ENCODE measurements at places on chromosomes 2 and 18.

DNA sequence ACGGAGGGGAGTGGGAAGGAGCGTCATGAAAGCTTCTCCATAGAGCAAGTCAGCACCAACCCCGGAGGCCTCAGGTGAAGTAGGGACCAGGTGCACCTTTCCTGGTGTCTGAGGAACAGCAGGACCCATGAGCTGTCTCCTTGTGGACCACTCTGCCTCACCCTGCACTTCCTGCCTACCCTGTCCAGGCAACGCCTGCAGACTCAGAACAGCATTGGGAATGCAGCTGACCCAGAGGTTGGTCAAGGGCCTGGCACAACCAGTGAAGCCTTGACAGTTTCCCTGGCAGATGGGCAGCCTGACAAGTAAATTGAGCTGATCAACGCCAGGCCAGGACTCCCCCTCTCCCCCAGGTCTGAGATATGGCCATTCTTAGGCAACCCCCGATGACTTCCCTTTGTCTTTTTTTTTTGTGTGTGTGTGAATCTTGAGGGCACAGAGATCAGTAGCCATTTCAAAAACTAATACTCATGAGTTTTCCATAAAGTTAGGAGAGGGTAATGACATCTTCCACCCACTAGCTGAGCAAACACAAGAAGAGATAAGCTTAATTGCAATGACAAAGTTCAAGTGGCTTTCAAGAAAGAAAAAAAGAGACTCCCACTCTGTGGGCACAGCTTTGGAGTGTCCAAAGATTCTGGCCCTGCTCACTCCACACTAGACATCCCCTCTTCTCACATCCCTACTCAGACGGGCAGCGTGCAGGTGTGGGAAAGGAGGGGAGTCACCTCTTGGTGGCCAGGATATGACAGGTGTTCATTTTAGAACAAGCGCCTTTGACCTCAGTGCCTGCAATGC is 3.5 kb upstream of the FABP1 start:
- DNase-seq: no peak

DNA sequence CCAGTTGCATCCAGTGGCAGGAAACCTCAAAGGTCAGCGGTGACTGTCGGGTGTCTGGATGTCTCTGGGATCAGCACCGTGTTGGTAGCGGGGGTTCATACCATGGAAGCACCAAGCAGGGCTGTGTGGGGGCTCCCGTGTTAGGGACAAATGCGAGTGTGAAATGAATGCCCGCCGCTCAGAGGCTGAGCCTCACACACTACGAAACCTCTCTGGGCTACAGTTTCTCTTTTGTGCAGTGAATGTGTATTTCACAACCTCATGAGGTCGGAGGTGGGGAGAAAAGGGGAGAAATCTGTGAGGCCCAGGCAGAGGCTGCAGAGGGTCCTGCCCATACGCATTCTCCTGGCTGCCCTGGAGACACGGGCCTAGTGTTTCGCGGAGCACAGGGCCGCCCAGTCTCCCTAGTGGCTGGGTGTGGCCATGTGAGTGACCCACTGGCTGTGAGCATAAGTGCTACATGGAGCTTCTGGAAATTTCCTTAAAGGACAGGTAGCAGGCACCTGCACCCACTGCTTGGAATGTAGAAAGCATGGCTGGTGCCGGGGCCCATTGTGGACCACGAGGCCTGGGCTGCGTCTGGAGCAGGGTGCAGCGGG is 138.0 kb upstream of the GLI2 start:
- DNase-seq: no peak

GRCh38 chr2:37274359-37274965 is 43.0 kb downstream of the NDUFAF7 start:
- DNase-seq: no peak

GRCh38 chr2:172465417-172466334 is 38.3 kb downstream of the ITGA6 start:
- peak; percentile 61 for DNase-seq

GRCh38 chr18:79378536-79379250 is 17.0 kb upstream of the NFATC1 start:
- DNase-seq: peak; percentile 32

DNA sequence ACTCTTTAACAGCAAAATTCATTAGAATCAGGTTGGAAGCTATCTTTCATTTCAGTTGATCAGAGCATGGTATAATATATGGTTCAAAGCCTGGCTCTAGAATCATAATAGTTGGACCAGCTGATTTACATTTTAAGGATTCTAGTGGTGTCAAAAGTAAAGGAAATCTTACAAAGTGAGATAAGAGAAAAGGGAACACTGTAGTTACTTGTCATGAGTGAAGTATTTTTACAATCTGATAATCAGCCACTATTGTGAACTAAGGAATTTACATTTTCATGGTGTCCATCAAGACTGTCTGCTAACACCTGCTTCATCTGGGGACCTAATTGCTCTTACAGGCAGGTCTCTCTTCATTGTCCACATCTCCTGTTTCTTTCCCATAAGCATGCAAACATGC is 161.1 kb downstream of the SLC39A10 start:
- no peak for DNase-seq

- no peak for DNase-seq
Observed at GRCh38 chr2:64623242-64623850, 30.4 kb downstream of the SERTAD2 start.

DNA sequence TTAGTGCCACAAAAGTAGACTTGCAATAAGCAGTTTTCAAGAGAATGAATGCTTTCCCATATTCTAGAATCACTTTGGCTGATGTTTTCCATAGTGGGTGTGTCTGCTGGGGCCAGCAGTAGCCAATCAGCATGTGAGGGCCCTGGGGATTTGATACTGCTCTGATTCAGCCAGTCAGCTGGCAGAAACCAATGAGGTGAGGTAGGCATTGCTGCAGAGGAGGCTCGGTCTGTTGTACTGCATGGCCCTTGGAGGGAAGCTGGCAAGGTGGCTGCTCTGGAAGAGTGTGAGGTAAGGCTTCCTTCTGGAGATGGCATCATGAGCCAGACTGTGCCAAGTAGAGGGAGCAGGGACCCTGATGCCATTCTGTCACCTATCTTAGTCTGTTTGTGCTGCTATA is 22.7 kb downstream of the TMEM87B start:
- no peak for DNase-seq

GRCh38 chr2:64223055-64223454 is 78.8 kb upstream of the PELI1 start:
- DNase-seq: no peak

DNA sequence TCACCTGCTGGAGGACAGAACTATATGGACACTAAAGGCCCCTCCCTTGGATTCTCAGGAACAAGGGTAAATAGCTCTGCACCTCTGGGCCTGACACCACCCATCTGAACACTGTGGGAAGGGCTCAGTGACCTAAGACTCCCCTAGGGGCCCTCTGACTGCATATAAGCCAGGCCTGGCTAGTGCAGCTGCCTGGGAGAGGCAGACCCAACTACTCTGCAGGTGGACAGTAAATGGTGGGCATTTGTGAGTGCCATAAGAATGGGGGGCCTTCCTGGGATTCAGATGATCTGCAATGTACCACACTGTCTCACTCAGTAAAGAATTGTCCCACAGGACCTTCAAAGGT is 11.2 kb upstream of the WIPF1 start:
- no peak for DNase-seq

DNA sequence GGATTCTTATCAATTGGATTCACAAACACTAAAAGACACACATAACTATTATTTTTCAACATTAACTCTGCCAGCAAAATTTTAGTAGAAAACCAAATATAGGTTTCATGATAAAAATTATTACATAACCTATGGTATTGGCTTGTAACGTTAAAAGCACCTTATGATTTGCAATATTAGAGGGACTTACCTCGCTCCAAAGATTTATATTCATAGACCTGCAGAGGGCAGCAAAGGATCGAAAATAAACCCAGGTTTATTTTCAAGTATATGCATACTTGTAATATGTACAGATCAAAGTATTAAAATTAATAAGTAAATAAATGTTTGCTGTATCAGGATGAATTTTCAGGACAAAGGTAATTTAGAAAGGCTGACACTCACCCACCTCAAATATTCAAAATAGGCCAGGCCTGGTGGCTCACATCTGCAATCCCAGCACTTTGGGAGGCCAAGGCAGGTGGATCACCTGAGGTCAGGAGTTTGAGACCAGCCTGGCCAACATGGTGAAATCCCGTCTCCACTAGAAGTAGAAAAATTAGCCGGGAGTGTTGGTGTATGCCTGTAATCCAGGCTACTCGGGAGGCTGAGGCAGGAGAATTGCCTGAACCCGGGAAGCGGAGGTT is 45.3 kb downstream of the LRPPRC start:
- DNase-seq: peak; percentile 36

- peak; percentile 15 for DNase-seq
Observed at GRCh38 chr18:35231052-35231451, 9.8 kb upstream of the ZNF397 start.

DNA sequence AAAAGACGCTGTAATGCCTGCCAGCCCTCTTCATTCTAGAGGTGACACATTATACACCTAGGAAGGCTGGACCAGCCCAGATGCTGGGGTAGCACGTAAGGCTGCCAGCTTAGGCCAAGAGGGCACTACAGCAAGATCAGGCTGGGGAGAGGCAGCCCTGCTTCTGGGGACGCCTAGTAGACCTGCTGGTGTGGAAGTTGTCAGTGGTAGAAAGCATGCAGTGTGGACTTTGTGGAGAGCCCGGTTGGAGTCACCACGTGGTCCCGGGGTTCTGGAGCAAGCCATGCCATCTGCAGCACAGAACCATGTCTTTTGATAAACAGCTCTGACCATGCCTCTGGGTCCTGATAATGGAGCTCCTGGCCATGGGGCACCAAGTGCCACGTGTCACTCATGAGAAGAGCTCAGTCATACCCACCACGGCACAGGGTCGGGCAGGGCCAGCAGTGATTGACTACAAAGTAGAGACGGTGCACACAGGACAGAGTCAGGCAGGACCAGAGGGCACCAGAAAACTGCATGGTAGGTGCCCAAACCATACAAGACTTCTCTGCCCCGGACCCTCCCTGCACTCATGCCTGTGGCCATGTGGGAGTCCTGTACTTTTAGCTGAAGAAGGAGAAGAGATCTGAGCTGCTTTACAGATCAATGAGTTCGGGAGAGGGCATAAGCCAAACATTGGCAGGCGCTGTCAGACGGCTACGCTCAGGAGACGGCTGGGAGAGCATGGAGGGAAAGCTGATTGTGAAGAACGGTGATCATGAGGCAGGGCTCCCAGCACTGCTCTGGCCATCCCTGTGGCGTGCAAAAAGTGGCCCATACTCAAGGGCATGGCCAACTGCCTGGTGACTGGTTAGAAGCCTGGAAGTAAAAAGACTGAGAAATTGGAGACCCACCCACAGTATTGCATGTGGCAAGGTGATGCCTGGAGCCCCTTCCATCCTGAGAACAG is 114.9 kb downstream of the EIPR1 start:
- no peak for DNase-seq

GRCh38 chr2:239055756-239056493 is 208.0 kb downstream of the TWIST2 start:
- no peak for DNase-seq

DNA sequence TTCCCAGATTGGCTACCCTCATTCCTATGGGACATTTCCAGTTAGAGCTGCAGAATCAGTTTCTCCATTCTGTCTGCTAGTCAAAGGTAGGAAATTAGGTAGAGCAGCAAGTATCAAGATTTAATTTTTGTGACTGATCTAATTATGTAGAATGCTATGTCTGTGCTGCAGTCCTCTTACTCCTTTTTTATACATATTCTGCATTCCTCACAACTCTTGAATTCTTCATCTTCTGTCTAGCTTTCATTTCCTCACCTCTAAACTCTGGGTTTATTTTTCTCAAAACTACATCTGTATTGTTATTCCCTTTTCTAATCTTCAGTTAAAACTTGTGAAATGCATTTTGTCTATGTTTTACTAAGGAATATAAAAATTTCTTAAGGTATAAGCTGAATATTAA is 8.6 kb downstream of the SGO2 start:
- DNase-seq: no peak

DNA sequence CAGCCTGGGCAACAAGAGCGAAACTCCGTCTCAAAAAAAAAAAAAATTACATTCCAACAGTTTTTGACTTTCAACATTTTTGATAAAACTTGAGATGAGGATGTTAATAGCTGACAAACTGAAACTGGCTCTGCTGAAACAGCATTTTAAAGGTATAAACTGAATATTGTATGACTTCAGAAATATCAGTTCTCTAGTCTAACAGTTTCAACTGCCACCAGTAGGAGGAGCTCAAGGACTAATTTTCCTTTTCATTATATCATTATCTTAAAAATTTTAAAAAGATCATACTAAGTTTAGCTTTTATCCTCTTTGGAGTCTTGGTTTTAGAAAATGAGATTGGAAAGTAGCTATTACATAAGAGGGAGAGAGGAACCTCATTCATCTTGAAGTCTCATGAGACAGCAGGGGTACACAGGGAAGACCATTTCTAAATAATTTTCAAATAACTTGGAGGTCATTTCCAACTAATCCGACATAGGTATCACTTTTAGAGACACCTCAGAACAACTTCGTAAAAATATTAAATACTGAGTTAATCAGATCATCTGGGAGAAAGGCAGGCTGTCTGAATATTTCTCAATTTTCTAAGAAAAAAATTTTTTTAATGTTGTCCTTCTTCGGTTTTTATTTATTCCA is 37.6 kb upstream of the MCM6 start:
- DNase-seq: no peak

GRCh38 chr2:73561422-73561821 is 80.8 kb downstream of the NAT8 start:
- no peak for DNase-seq

DNA sequence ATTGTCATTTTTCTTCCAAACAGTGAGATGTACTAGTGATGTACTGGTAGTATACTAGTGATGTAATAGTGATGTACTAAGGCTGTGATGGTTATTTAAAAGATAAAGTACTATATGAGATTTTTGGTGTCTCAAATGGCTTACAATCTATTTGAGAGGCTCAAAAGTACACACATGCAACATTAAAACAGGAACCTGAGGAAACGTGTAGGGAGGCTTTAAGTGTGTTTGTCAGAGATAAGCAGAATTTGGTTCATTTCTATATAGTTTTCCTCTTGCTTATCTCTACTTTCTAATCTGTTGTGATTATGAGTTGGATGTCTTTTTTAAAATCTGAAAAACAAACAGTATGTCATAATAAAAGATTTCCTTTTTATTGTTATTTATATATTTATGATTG is 100.9 kb upstream of the SERTAD2 start:
- DNase-seq: no peak

DNA sequence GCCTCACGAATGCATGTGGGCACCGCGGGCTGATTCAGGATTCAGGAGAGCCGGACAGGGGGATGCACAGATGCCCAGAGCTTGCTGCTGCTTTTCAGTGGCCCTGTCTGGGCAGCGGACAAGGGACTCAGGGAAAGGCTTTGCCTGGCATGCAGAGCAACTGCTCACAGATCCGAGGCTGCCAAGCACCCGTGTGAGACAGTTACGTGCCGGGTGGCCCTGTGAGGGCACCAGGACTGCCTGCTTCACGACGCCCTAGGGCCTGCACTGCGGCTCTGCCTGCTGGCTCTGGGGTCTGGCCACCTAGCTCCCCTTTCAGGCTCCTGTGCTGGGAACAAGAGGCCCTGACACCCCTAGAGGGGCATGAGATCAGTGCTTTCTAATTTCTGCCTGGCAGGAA is 221.4 kb upstream of the PXDN start:
- DNase-seq: no peak

GRCh38 chr2:197130318-197130717 is 180.3 kb downstream of the ANKRD44 start:
- DNase-seq: no peak
